IMR-90 (cell line): ENCODE measurements at places on chromosomes 3 and 15. TPM values are rescaled to one million over a fixed set of nuclear protein-coding genes. Genes with fewer than 3 reads are reported as not detected.

GRCh38 chr3:53181024-53181371 lies 20.0 kb downstream of the PRKCD start:
- H3K4me3 ChIP-seq, result no peak overlapping the region
- peaks cover 34% of the 10 kb centered on the region for H3K36me3 ChIP-seq
- H3K27ac ChIP-seq, result no peak overlapping the region
- H3K4me1 ChIP-seq, result no peaks in the 10 kb centered on the region
- H3K27me3 ChIP-seq, result no peaks in the 10 kb centered on the region

DNA sequence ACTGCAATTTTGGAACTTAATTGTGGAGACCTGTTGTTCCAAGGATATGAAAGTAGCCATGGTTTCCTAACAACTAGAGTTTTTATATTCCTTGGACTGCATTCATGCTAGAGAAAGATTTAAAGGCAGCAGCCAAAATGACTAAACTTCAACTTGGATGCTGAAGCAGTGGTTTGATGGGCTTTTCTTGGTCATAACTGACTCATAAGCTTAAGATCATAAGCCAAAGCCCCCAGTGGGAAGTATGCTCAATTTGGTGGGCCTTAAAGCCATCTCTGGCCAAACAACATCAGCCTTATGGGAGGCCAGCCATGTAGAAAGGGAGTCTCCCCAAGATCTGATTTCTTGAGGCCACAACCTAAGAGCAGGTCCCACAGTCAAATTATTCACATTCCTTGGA lies 80.2 kb downstream of the ZNF280D start:
- no peak for DNase-seq
- no peaks in the 10 kb centered on the region for H3K27me3 ChIP-seq
- H3K4me3 ChIP-seq, result no peak overlapping the region
- H3K36me3 ChIP-seq, result peaks cover 6% of the 10 kb centered on the region

DNA sequence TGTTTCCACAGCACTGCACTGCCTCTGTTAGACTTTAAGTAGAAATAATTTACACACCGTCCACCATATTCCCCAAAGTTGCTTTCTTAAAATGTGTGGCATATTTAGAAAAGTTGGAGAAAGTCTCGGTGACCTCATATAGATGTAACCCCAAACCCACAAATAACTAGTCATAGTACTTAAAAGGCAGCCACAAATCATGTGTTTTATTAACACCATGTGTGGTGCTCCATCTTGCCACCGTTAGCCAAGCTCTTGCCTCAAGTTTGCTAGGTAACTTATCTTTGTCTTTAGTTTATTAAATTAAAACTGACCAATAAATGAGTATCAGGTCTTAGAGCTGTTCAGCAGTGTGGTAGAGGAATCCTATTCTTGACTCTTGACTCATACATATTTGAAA lies 257.9 kb downstream of the UBE2E2 start:
- H3K27ac ChIP-seq, result no peak overlapping the region
- no peak overlapping the region for H3K4me3 ChIP-seq
- H3K36me3 ChIP-seq, result no peaks in the 10 kb centered on the region
- DNase-seq, result peak; percentile 15
- no peaks in the 10 kb centered on the region for H3K27me3 ChIP-seq

GRCh38 chr3:168497741-168498140 lies 402.0 kb upstream of the GOLIM4 start:
- no peak overlapping the region for H3K27ac ChIP-seq
- no peaks in the 10 kb centered on the region for H3K36me3 ChIP-seq

DNA sequence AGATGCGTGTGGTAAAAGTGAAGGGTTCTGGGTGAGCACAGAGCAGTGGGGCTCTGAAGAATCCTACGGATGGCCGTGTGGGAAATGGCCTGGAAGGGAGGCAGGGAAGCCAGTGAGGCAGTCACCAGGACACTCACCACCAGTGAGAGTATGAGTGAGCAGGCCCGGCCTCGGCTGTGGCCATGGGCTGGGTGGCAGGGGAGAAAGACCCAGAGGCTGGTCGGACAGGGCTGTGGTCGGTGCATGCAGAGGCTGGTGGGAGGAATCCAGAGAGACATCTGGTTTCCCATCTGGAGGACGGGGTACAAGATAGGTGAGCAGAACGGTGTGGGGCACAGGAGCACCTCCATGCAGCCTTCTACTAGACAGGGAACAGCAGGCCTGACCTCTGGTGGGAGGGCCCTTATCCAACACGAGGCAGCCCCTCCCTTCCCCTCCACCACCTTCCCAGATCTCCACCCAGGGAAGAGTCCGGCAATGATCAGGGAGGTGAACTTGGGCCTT lies 10.1 kb downstream of the PCSK6 start:
- H3K27me3 ChIP-seq, result peaks cover 10% of the 10 kb centered on the region
- no peaks in the 10 kb centered on the region for H3K4me1 ChIP-seq
- no peak overlapping the region for H3K4me3 ChIP-seq
- no peak overlapping the region for H3K27ac ChIP-seq
- H3K36me3 ChIP-seq, result no peaks in the 10 kb centered on the region

- no peak overlapping the region for H3K4me3 ChIP-seq
- H3K36me3 ChIP-seq, result no peaks in the 10 kb centered on the region
- H3K27me3 ChIP-seq, result peaks cover 93% of the 10 kb centered on the region
- no peaks in the 10 kb centered on the region for H3K4me1 ChIP-seq
Observed at GRCh38 chr15:73367624-73368300, 996 bp downstream of the HCN4 start.

GRCh38 chr3:172341482-172342059 lies 106.7 kb downstream of the GHSR start:
- no peaks in the 10 kb centered on the region; the same call in 1 of the 2 replicates for H3K4me1 ChIP-seq
- H3K27ac ChIP-seq, result no peak overlapping the region
- DNase-seq, result peak; percentile 70
- no peak overlapping the region for H3K4me3 ChIP-seq

- no peak overlapping the region for H3K27ac ChIP-seq
- no peak overlapping the region for H3K4me3 ChIP-seq
- no peaks in the 10 kb centered on the region for H3K27me3 ChIP-seq
- H3K4me1 ChIP-seq, result no peaks in the 10 kb centered on the region
- H3K36me3 ChIP-seq, result no peaks in the 10 kb centered on the region
Observed at GRCh38 chr3:143634991-143635390, 213.3 kb downstream of the SLC9A9 start.

DNA sequence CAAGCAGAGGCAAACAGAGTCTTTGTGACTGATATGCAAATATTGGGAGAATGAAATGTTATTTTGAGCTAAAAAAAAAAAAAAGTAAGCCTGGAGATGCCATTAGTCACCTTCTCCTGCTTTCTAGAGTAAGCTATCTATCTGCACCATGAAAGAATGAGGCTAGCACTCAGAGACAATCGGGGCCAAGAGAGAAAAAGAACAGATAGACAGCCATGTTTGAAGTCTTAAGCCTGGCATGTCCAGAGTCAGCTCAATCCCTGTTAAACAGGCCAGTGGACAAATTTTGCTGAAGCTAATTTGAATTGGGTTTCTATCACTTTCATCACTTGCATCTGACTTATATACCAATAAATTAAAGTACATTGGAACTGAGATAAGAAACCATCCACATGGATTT lies 204.4 kb downstream of the SLC9A9 start:
- H3K4me1 ChIP-seq, result no peaks in the 10 kb centered on the region
- no peaks in the 10 kb centered on the region for H3K36me3 ChIP-seq
- DNase-seq, result no peak
- H3K27me3 ChIP-seq, result no peaks in the 10 kb centered on the region
- no peak overlapping the region for H3K4me3 ChIP-seq

DNA sequence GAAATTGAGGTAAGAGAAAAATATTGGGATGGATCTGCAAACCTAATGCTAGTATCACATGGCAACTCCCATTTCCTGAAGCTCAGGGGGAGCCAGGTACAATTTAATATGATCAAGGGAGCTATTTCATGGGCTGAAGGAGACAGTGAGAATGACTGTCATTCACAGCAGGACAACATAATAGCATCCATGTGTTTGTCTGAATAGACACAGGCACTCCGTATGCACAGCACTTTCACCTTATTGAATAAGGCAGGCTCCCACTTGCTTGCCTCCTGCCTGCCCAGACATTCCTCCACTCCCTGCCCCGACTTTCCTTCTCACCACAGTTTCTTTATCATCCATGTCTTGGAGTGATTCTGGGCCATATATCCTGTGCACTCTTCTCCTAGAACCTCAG lies 156.6 kb upstream of the SLC24A5 start:
- H3K27ac ChIP-seq, result no peak overlapping the region
- H3K36me3 ChIP-seq, result no peaks in the 10 kb centered on the region
- no peak for DNase-seq
- no peaks in the 10 kb centered on the region; the same call in 1 of the 2 replicates for H3K27me3 ChIP-seq
- H3K4me1 ChIP-seq, result no peaks in the 10 kb centered on the region

The PP2D1 gene
- not detected in 2 replicates for polyA plus RNA-seq

The LHFPL4 gene
- not detected in 2 replicates for polyA plus RNA-seq

The DLG1 gene
- 18.7 and 21.2 TPM in 2 replicates for polyA plus RNA-seq

The LRRC31 gene
- polyA plus RNA-seq, result not detected in 2 replicates

The CD86 gene
- not detected in 2 replicates for polyA plus RNA-seq
